ENCODE measurements at places on chromosomes 4 and X. TPM values are rescaled to one million over a fixed set of nuclear protein-coding genes. Genes with fewer than 3 reads are reported as not detected.

The GAB3 gene
- 5.1 TPM for total RNA-seq

The CFAP99 gene
- total RNA-seq = not detected

The TMEM31 gene
- total RNA-seq = not detected

The CHM gene
- 15.7 TPM for total RNA-seq
